Stimulated activated CD4-positive, alpha-beta T cell treated with anti-CD3 and anti-CD28 coated beads, Interleukin-4, amount 100 ng/mL, for 48 hours (primary cell): ENCODE measurements at places on chromosomes 6 and 20.

DNA sequence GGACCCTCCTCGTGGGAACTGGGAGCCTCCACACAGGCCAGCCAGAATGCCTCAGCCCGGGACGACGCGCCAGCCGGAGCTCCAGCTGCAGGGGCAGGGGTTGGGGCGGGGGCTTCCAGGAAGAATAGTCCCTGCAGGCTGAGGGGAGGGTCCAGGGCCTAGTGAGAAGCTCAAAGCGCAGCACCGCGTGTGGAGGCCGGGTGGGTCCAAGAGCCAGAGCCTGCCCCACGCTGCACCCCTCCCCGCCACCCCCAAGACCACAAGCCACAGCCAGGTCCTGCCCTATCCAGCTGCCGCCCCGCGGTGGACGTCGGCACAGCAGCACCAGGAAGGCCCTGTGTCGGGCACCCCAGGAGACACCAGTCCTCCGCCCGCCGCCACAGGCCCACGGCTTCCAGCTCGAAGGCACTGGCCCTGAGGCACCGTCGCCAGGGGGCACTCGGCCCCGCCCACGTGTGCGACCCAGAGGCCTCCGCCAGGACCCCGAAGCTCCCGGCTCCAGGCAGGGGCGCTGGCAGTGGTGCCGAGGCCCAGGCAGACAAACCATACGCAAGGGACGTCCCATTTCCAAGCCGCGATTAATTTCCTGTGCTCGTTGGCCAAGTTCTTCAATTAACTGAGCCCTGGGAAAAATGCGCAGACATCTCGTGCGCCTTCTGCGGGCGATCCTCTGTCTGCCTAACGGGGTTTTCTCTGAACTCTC, 19.5 kb downstream of the KCNQ2 start:
- no peak for DNase-seq

DNA sequence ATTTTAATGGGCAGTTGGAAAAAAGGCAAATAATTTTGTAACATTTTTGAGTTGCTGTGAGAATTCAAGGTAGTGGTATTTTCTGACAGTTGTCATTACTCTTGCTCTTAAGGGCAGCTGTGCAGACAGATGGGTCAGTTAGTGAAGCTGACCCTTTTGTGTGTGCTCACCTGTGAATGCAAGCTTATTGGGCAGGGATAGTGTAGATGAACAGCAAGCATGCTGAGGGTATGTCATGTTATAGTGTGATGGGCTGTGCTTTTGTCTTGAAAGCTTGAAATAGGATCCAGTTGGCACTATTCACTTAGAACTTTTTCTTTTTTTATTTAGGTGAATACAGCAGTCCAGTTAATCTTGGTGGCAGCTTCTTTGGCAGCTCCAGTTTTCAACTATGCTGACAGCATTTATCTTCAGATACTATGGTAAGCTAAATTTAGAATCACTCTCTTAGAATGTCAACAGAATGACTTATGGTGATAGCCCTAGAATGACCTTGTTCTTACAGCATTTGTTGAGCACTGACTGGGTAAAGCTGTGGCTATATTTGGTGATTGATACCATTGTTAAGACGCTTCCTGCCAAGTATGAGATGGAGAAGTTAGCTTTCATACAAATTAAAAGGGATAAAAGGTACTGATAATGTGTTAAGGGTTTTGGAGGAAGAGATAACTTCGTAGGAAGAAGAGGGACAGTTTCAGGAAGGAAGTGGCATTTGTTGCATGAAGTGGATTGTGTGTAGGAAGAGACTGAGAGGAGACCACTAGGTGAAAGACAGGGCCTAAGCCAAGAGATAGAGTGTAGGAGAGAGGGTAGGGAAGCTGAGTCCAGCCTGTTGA, 19.5 kb downstream of the LRRN4 start:
- no peak for DNase-seq

- no peak for DNase-seq
These were observed 81.6 kb downstream of the NCOA7 start for GRCh38 chr6:125872259-125872921.

- DNase-seq = no peak
These were observed 369.0 kb downstream of the ARHGAP18 start for GRCh38 chr6:129340983-129341382.

GRCh38 chr6:138520463-138520862, 21.2 kb upstream of the NHSL1 start:
- DNase-seq = no peak

GRCh38 chr6:116561377-116562018, 7.9 kb downstream of the CALHM4 start:
- DNase-seq = peak; percentile 56

GRCh38 chr6:144469144-144469575, 184.0 kb downstream of the UTRN start:
- no peak for DNase-seq

GRCh38 chr6:87932361-87932760, 115.3 kb upstream of the SPACA1 start:
- no peak for DNase-seq
